Cortex of kidney (tissue), 1 donor: ENCODE measurements at places on chromosomes 1 and 21.

DNA sequence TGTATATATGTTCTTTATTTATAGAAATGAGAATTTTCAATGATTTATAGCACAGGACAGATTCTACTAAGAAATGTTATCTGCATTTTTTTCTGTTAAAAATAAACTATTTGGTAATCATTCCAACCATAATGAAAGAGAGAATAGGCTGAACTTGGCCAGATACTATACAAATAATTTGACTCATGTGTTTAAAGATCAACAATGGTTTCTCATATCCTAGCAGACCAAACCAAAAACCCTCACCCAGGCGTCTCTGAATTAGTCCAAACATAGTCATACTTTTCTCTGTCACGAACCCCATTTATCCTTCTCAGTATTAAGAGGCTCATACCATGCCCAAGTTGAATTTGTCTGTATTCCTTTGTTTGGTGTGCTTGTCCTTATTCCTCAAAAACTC lies 40.3 kb downstream of the RPE65 start:
- no peak for DNase-seq

GRCh38 chr21:39613041-39613934 lies 548 bp downstream of the B3GALT5 start:
- no peak for DNase-seq

- no peak for DNase-seq
These were observed 20.9 kb downstream of the POFUT2 start for GRCh38 chr21:45266518-45267389.

DNA sequence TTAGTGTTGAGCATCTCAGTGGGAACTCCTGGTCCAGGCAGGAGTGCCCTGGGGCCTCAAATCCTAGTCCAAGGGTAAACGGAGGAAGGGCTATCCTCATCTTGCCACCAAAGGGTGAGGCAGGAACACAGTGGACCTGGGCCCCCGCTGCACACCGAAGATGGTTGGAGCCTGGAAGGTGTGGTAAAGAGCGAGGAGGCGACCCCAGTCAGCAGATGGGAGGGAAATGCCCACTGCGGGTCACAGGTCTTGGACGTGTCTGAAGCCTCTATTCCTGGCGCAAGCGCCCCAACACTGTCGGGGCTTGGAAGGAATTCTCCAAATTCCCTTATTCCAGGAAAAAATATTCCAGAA lies 38.5 kb upstream of the SYNC start:
- DNase-seq, result no peak

GRCh38 chr1:89457046-89457445 lies 67.6 kb upstream of the LRRC8B start:
- no peak for DNase-seq

DNA sequence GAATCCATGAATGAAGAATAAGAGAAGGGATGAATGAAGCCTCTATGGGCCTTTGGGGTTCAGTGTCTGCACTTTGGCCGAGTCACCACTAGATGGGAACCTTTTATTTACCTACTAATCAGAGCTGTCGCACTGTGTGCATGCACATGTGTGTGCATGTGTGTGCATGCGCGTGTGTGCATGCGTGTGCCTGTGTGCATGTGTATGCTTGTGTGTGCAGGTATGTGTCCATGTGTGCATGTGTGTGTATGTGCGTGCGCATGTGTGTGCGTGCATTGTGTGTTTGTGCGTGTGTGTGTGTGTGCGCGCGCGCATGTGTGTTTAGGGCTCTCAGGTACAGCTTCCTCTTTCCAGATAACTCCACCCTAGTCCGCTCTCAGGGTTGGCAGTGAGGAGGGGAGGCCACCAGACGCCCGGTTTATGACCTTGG lies 20.4 kb upstream of the UBXN10 start:
- no peak for DNase-seq

DNA sequence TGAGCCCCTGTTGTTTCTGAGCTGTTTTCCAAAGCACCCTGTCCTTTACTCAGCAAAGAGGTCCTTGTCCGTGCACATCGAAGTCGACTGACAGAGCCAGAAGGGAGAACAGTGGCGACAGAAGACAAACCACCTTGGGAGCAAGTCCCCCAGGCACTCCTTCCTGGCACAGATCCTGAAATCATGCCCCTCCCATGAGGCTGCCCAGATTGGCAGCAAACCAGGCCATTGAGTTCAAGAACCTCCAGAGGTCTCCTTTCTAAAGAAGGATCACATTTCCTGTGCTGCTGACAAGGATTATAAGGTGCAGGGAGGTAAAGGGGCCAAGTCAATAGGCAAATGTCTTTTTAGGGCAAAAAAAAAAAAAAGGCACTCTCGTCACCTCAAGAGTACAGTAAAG lies 84.7 kb upstream of the HIVEP3 start:
- no peak for DNase-seq

DNA sequence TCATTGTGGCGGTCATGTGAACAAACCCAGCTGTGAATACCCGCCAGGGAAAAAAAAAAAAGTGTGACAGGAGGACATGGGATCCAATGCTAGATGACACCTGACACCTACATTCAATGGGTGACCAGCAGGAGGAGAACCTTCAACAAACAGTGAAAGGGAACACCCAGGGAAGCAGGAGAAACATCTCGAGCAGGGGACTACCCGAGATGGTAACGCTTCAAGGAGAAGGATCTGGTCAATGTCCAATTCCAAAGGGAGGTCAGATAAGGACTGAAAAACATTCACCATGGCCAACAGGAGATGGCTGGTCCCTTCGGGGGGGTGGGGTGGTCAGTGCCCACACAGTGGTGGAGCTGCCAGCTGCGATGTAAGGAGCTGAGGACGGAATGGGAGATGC lies 46.3 kb downstream of the PTPN14 start:
- no peak for DNase-seq

GRCh38 chr1:91506071-91506470 lies 5.4 kb downstream of the CDC7 start:
- DNase-seq, result no peak

DNA sequence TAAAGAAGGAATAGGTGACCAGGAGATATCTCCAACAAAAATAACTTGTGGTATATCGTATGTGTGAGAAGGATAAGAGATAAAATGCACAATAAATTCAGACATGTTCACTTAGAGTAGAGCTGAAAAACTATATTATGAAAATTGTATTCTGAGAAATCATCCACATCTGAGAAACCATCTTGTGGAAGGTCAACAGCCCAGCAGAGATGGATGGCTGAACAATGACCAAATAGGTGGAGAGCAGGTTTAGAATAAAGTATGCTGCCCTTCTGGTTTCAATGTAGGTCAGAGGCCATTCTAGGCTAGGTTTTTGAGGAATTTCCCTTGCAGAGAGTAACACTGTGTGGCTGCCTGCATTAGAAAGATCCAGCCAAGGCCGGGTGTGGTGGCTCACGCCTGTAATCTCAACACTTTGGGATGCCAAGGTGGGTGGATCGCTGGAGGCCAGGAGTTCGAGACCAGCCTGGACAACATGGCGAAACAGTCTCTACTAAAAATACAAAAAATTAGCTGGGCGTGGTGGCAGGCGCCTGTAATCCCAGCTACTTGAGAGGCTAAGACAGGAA lies 8.8 kb upstream of the UAP1 start:
- DNase-seq, result no peak

DNA sequence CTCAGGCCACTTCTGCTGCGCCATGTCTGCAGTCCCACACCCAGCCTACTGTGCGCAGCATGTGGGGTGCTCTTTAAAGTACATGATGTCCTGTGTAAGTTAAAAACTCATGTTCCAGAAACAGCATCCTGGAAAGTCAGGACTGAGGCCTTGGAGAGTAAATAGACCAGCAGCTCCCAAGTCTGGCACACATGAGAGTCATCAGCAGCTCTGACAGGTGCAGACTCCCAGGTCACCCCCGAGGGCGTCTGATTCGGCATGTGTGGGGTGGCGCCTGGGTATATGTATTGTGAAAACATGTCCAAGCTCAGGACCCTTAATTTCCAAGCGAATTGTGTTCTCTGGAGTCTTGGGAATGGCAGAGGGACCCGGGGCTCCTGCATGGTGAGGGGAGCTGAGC lies 120.1 kb upstream of the RUNX3 start:
- no peak for DNase-seq

DNA sequence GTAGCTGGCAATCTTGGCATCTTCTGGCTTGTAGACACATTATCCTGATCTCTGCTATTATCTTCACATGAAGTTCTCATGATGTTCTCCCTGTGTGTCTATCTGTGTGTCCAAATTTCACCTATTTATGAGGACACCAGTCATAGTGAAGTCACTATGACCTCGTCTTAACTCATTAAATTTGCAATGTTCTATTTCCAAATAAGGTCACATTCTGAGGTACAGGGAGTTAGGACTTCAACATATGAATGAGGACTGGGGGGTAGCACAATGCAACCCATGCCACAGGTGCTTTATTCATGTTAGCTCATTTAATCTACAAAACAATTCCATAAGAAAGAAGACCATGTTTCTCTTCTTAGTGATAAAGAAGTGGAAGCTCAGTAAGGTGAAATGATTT lies 206.2 kb upstream of the C8B start:
- DNase-seq, result no peak

DNA sequence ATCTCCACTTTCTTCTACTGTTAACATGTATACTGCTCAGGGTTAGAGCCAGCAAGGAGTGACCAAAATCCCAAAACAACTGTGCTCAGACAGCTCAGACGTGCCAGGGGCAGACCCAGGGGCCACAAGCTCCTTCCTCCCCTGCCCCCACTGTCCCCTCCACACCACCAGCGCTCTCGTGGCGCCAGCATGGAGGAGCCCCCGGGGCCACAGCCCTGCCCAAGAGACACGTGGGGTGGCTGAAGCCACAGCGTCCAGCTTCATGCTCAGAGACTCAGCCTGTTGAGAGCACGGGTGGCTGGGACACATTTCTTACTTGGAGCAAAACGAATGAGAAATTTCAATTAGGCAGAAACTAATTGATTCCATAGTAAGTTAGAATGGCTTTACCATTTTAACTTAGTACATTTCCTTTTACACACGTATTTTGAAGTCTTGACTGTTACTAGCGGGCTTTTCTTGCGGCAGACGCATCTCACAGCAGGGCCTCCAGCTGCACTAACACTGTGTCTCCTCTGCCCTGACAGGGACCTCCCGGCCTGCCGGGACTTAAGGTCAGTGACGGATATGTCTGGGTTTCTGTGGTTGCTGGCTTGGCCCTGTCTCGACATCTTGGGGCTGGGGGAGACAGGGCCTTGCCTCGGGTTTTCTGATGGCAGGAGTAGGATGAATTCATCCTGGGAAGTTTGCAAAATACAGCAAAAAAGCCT lies 54.2 kb downstream of the SLC19A1 start:
- DNase-seq, result no peak

- no peak for DNase-seq
These were observed 90.7 kb downstream of the ARHGEF10L start for GRCh38 chr1:17630048-17630830.

GRCh38 chr1:42852608-42852980 lies 6.2 kb downstream of the ZNF691 start:
- DNase-seq, result no peak

GRCh38 chr1:85654066-85654782 lies 54.0 kb downstream of the ZNHIT6 start:
- DNase-seq, result no peak

DNA sequence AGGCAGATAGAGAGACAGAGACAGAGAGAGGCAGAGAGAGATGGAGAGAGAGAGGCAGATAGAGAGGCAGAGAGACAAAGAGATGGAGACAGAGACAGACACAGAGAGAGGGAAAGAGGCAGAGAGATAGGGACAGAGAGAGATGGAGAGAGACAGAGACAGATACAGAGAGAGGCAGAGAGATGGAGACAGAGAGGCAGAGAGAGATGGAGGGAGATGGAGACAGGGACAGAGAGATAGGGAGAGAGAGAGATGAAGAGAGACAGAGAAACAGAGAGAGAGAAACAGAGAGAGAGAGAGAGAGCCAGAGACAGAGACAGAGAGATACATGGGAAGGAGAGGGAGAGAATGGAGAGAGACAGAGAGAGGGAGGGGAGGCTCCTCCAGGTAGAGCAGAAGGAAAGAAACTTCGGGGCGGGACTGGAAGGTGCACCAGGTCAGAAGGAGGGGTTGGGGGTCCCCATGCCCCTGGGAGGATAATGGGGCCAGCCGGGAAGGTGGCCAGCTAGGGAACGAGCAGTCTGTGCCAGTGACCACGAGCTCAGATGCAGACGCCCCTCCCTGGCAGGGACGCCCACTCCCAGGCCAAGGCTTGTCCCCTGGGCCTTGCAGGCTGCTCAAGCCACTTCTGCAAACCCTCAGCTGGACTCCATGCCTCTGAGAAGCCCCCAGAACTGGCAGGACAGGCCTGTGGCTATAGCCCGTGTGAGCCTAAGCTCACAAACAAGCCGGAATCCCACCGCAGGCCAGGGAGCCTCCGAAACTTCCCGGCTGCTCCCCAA lies 3.3 kb downstream of the FNDC10 start:
- DNase-seq, result no peak
